ENCODE measurements at places on chromosomes 12 and 14. TPM values are rescaled to one million over a fixed set of nuclear protein-coding genes. Genes with fewer than 3 reads are reported as not detected.

BRF1 gene
- total RNA-seq, result 47.7 TPM

RHOJ gene
- total RNA-seq, result 0.17 TPM

SERPINA5 gene
- 4.9 TPM for total RNA-seq

- DNase-seq, result no peak
Observed at GRCh38 chr14:75232597-75232996, 46.0 kb upstream of the FOS start.

DNA sequence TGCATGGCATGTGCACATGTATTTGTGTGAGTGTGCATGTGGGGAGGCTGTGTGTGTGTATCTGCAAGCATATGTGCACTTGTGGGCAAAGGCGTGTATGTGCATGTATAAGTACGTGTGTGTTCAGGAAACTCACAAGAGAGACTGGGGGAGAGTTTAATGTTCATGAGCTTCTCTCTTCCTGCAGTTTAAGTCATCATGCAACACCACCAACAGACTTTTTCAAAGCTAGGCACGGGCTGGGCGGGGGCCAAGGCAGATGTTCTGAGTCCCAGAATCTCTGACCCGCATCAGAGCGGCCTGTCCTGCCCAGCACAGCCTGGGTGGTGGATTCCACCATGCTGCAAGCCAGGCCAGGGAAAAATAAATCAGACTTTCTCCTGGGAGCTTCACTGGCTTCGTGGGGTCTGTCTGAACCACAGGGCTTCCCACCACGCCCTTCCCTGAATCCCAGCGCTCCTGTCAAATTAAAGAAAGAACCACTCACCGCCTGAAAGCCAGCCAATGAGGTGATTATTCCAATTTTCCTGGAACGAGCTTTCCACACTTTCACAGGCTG is 75.7 kb downstream of the PITPNM2 start:
- DNase-seq, result no peak
